ENCODE measurements at places on chromosomes 11 and 22.
A peak's percentile ranks its signal among the peaks of the same experiment; 100 is the strongest.

- no peak for DNase-seq
These were observed 5.9 kb upstream of the APOL6 start for GRCh38 chr22:35642305-35642741.

- DNase-seq, result peak; percentile 23
These were observed at the start of gene GLB1L2 for GRCh38 chr11:134331354-134332188. GLB1L2 (plus strand) TSS chr11:134331988; CDS start chr11:134332062, 74 bp downstream.

GRCh38 chr22:30289980-30290313 lies 642 bp upstream of the CASTOR1 start:
- peak; percentile 85 for DNase-seq

GRCh38 chr22:37420686-37421467 lies 6.4 kb downstream of the ELFN2 start:
- DNase-seq, result no peak

DNA sequence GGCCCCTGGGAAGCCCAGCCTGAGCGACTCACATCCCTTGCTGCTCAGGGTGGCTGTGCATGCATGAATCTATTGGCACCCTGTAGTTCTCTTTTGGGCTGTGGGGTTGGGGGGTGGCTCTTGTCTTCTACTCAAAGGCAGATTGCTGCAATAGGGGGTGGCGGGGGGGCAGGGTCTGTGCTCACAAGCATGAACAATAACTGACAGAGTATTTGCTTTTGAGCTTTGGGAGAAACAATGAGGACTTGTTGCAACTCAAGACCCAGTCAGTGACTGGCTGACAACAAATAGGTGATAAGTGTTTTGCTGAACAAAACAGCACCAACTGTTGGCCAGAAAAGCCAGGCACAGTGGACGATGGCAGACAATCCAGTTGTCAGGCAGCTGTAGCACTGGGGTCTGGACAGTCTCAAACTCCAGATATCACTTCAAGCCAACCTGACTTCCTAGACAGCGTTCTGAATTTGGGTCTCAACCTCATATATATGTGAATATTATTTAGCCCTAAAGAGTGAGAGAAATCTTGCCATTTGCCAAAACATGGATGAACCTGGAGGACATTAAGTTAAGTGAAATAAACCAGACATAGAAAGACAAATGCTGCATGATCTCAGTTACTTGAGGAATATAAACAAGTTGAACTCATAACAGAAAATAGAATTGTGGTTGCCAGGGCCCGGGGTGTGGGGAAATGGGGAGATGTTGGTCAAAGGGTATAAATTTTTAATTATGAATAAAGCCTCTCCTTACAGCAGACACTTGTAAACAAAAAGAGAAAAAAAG lies 61.7 kb downstream of the ME3 start:
- no peak for DNase-seq

DNA sequence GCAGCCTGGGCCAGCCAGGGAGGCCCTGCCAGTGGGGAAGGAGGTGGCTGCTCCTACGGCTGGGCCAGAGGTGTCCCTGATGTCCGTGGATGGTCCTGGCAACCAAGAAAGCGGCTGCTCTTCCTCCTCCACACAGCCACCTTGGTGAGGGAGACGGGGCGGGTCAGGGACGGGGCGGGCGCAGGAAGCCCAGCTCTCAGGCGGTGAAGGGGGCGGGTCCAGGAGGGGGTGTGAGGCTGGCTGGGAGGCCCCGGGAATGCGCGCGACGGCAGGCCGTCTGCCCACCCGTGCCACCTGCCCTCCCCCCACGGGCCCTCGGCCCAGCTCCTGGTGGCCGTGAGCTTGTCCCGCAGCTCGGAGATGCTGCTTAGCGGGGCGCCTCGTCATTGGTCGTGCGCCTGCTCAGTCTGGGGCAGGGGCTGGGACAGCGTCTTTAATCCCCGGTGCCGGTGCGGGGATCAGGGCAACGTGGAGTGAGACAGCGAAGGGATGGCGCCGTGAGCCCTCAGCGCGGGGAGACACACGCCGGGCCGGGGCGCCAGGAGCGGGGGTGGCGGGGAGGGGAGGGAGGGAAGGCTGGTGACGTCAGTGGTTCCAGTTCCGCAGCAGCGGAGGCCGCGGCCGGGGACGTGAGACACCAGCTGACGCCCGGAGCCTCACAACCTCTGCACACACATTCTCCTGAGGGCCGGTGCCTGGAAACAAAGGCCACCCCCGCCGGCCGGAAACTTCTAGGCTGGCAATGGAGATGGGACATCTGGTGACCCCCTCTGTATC lies 6.7 kb upstream of the BRSK2 start:
- DNase-seq, result peak; percentile 36

- DNase-seq, result no peak
These were observed 388.4 kb upstream of the DDI1 start for GRCh38 chr11:103648054-103648453.

- no peak for DNase-seq
These were observed 354.6 kb upstream of the DDI1 start for GRCh38 chr11:103681855-103682254.

GRCh38 chr22:26570864-26571525 lies 18.9 kb downstream of the TPST2 start:
- DNase-seq, result no peak

- DNase-seq, result no peak
These were observed 15.1 kb downstream of the CRELD2 start for GRCh38 chr22:49933236-49934159.

DNA sequence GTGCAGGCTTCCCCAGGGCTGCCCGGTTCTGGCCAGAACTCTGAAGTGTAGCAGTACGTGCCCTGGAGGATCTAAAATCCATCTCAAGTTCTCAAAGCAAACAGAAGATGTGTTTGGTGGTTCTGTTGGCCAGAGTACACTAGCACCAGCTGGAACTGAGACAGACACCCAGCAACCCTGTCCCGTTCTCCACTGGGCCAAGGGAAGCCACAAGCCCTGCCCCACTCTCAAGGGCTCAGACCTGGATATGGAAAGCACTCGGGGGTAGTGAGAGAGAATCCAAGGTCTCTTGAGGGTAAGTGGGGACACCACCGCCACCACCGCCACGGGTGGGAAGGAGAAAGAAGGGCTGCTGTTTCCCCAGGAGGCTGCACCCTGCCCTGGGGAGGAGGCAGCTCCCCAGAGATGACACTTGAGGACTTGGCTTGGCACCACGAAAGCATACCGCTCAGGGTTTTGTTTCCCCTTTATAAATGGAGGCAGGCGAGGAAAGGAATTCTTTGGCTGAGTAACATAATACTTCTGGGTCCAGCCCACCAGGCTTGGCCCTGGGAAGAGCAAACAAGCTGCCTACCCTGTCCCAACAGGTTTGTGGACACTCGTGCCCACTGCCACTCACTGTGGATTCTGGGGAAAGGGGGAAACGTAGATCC lies 56.1 kb upstream of the POU2AF1 start:
- DNase-seq, result no peak

- DNase-seq, result no peak
These were observed 80.4 kb downstream of the MYEOV start for GRCh38 chr11:69374110-69374945.

DNA sequence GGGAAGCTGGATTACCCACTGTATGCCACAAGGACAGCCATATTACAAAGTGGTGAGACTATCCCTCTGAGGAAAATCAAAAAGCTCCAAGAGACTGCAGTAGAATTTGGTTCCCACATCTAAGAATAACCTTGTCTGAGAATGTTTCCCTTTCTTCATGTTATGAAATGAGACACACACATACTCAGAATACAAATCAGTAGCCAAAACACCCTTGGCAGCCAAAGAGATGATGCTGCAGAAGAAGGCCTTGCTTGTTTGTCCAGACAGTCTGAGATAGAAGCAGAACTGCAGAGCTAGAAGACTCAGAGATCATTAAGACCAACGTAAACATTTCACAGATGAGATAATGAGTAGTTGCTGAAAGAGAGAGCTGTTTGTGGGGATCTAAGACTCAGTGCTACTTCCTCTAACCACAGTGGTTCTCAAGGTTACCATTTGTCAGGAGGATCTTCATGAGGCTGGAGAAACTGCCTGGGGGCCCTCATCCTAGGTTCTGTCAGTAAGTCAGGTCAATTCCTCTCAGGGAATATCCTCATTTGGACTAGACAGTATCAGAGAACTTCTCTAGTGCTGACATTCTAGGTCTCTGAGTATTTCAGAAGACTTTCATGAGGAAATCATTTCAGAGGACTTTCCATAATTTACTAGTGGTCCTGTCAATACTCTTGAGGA lies 38.9 kb downstream of the RELT start:
- DNase-seq, result no peak

DNA sequence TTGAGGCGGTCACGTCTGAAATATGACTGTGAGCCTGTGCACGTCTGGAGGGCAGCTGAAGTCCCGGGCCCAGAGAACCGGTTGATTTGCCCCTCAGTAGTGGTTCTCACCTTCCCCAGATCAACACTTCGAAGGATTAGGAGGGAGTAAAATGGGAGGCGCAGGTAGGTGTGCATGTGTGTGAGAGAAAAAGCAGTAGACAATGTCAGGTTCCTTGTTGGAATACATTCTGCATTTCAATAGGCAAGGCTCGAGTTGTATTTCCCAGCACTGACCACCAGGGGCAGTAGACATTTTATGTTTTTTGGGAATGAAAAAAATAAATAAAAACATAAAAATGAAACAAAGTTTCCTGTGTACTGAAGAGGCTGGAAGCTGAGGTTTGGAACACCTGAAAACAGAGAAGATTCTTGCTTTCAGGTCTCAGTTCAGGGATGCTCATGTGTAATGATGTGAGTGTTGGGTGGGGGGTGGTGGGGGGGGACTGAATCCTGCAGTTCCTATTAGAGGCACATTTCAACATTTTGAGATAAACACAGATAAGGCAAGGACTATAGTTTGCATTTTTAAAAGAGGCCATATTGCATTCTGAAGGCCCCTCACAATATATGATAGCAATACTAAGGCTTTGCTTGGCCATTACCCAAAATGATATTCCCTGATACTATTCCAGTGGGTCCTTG lies 333.9 kb downstream of the CADM1 start:
- DNase-seq, result no peak

DNA sequence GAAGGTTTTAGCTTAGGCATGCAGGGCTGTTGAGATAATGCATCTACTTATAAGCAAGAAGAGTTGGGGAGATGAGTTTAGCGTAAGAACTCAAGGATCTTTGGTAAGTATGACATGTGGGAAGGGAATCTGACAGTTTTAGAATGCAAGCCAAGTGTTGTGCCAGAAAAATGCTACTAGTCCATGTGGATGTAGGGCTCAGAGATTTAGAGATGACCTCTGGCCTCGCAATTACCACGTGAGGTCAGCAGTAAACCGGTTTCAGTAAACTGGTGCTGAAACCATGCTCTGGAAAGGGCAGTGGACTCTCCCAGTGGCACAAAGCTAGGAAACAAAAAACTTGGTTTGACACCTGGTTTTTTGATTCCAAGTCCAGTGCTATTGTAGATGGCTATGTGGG lies 18.9 kb downstream of the MRPL16 start:
- DNase-seq, result no peak

DNA sequence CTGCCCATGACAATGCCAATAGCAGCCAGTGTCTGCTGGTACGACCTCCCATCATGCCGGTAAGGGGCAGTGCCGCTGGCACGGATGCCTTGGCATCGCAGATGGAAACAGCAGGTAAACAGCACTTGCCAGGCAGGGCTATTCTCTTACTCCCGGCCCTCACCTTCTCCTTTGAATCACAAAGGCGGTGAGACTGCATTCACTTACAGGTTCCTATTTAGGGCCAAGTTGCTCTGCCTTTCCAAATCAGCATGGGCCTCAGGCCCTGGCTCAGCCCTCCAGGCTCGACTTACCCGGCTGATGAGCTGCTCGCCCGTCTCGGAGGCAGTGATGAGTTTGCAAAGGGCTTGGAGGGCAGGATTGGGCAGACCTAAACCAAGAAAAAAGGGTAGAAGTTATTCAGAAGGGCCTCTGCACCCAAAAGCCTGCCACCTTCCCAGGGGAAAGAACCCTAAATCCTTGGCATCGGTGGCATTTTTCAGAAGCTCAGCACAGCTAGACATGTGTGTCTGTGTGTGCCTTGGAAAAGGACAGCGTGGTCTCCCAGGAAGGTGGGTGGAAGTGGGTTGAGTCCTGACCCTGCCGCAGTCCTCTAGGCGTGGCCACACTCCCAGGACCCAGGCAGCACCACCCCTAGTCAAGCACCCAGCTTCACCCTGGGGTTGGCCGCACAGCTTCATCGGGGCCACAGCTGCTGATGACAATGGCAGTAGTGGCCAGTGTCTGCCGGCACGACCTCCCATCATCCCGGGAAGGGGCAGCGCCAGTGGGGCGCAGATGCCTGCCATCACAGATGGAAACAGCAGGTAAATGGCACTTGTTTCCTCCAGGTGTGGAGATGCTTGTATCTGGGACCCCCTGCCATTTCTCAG lies 73.5 kb upstream of the PITPNB start:
- DNase-seq, result no peak

DNA sequence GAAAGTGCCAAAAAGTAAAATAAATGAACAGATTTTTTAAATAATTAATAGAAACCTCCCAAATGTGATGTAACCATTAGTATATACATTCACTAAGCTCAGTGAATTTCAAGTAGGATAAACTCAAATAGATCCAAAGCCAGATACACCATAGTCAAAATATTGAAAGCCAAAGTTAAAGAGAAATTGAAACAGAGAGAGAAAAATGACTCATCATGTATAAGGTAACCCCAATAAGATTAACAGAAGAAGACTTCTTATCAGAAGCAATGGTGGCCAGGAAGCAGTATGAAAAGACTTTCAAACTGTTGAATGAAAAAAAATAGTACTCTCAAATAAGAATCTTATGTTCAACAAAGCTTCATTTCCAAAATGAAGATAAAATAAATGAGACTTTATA lies 70.5 kb downstream of the LUZP2 start:
- DNase-seq, result no peak

- DNase-seq, result no peak
These were observed 1.0 kb upstream of the PRDM10 start for GRCh38 chr11:130003717-130004001.

DNA sequence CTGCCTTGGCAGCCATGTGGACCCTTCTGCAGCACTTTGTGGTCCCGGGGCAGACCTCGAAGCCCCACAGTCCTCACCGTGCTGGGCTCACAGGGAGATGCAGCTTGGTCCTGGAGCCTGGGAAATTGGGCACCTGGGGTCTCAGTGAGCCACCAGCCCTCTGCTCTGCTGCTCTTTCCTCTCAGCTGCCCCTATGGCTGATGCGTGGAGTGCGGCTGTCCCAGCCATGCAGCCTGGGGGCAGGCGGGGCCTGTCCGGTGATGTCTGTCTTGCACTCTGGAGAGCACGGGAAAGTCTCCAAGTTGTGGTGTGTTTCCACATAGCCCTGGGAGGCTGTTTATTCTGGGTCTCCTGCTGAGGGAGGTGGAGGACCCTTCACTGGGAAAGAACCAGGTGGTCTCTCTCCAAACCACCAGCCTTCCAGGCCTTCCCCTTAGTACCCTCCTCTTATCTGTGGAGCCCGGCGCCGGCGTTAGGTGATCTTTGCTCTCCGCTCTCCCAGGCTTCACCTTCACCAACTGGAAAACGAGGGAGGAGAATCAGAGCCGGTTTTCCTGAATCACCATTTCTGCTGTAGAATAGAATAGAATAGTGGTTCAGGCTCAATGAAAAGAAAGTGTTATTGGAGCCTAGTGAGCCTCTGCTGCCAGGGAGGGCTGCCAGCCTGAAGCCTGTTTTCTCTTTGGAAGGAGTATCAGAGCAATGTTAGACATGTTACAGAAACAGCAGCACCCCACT lies 41.2 kb upstream of the GRAMD4 start:
- peak; percentile 83 for DNase-seq

GRCh38 chr22:43317239-43317638 lies 25.9 kb downstream of the SCUBE1 start:
- DNase-seq, result no peak

Data from left lung (tissue), 14 donors.